Right renal cortex interstitium (tissue), 3 donors: ENCODE measurements at places on chromosomes 3 and 15. TPM values are rescaled to one million over a fixed set of nuclear protein-coding genes. Genes with fewer than 3 reads are reported as not detected.

DNA sequence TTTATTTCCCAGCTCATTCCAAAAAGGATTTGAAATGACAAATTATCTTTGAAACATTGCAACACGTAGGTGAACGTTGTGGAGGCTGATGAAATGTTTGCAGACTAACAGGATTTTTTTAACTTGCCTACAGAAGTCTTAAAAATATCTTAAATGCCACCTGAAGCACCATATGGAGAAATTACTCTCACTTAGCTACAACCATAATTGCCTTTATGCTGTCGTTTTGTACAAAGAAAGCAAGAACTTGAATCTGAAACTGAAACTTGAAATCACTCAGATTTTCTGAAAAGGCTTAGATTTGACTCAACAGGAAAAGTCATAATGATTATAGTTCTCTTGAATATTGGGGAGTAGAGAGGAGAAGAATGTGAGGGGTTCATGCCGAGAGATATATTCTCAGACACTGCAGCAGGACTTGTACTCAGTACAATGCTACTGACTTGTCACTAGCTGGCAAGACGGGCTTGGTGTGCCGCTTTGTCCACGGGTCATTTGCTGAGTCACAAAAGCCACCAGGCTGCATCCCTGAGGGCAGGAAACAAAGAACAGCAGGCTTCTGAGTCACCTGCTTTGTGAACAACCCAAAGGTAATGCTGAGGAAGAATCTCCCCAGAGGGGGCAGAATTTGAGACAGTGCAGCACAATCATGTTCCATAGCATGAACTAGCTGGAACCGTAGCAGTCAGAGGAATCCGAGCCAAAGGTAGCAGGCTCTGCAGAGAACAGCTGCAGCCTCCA, 7.1 kb upstream of the FMN1 start:
- no peak for DNase-seq

- peak; percentile 36 for DNase-seq
These were observed 55.9 kb downstream of the SGO1 start for GRCh38 chr3:20130106-20130505.

DNA sequence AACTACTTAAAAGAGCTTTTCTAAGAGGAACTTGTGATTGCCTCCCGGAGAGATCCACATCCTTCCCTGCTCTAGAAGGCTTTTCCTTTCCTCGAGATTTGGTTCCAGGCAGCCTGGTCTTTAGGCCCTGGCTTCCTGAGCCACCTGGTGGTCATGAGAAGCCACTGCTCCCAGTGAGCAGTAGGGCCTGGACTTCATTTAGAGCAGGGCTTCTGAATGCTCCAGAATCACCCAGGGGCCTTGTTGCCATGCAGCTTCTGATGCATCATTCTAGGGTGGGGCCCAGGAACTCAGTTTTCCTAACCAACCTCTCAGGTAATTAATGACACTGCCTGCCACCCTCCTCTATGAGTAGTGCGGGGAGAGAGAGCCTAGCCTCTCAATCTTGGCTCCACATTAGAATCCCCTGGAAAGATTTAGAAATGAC, 29.6 kb downstream of the PSMD6 start:
- no peak for DNase-seq

DNA sequence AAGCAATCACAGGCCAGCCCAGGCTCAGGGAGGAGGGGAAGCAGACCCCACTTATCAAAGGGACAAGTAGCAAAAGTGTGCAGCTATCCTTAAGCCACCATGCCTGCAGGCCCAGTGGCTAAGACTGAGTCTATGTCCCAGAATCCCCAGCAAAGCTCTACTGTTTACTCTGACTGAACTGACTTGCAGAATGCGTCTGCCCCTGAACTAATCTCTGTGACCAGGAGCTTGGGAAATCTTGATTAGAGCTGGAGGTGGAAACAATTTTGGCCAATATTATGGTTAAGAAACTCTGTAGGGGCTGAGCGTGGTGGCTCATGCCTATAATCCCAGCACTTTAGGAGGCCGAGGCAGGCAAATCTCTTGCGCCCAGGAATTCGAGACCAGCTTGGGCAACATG, 22.6 kb downstream of the DPH3 start:
- no peak for DNase-seq

GRCh38 chr3:49276475-49277382, at the start of gene C3orf62:
C3orf62 (minus strand) TSS chr3:49277232; CDS start chr3:49276872, 360 bp downstream.
- peak; percentile 69 for DNase-seq

- DNase-seq = no peak
These were observed 325.3 kb downstream of the GBE1 start for GRCh38 chr3:81436182-81436581.

- no peak for DNase-seq
These were observed 181.3 kb downstream of the SNRPN start for GRCh38 chr15:25136119-25136518.

DNA sequence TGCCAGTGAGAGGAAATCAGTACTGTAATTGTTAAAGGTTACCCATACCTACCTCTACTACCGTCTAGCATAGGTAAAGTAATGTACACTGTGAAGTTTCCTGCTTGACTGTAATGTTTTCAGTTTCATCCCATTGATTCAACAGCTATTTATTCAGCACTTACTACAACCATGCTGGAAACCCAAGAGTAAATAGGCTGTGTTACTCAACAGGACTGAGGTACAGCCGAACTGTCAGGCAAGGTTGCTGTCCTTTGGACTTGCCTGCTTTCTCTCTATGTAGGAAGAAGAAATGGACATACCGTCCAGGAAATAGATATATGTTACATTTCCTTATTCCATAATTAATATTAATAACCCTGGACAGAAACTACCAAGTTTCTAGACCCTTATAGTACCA, 265.5 kb downstream of the NR2F2 start:
- DNase-seq = no peak

DNA sequence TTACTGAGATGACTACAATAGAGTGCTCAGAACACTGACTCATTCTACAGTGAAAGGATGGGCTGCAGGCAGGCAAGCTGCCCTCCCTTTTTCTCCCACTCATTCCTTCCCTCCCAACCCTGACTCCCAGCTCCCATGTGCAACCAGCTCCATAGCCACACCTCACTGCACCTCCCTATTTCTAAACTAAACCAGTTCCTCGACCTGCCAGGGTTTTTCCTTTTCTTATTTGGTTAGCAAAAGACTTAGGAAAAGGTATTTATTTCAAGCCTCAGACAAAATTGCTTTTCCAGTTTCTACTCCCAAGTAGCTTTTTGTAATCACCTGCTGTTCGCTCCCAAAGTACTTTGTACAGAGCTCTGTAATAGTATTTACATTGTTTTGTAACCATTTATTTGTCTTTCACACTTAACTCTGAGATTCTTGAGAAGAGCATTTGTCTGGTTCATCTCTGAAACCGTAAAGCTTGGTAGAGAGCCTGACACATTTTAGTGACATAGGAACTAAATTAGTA, 2.2 kb downstream of the AADAC start:
- DNase-seq = peak; percentile 54

GRCh38 chr15:38611228-38611627, 46.6 kb upstream of the RASGRP1 start:
- DNase-seq = no peak

DNA sequence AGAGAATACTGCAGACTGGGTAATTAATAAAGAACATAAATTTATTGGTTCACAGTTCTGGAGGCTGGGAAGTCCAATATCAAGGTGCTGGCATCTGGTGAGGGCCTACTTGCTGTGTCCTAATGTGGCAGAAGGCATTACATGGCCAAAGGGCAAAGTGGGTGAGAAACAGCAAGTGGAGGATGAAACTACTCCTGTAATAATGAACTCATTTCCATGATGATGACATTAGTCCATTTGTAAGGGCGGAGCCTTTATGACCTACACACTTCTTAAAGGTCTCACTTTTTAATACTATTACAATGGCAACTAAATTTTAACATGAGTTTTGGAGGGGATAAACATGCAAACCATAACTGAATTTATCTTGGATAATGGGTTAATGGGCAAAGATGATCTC, 139.6 kb upstream of the SGO1 start:
- no peak for DNase-seq

- DNase-seq = no peak
These were observed 576.1 kb downstream of the PDCD6IP start for GRCh38 chr3:34374521-34374920.

GRCh38 chr3:186476541-186476940, 67.6 kb downstream of the CRYGS start:
- DNase-seq = no peak

- DNase-seq = no peak
These were observed 25.5 kb upstream of the KLF13 start for GRCh38 chr15:31300981-31301672.

Gene TRPM1
- 0.54 TPM for polyA plus RNA-seq

Gene GMNC
- polyA plus RNA-seq = 4.0 TPM

Gene CPEB1
- polyA plus RNA-seq = 2.5 TPM

Gene GOLGA6L9
- 7.4 TPM for polyA plus RNA-seq

Gene SCN5A
- polyA plus RNA-seq = 0.97 TPM

Gene IL17RB
- 15.4 TPM for polyA plus RNA-seq

Gene EOMES
- 0.13 TPM for polyA plus RNA-seq

Gene CHL1
- polyA plus RNA-seq = 11.9 TPM
